ENCODE measurements at places on chromosomes 7 and 10.

DNA sequence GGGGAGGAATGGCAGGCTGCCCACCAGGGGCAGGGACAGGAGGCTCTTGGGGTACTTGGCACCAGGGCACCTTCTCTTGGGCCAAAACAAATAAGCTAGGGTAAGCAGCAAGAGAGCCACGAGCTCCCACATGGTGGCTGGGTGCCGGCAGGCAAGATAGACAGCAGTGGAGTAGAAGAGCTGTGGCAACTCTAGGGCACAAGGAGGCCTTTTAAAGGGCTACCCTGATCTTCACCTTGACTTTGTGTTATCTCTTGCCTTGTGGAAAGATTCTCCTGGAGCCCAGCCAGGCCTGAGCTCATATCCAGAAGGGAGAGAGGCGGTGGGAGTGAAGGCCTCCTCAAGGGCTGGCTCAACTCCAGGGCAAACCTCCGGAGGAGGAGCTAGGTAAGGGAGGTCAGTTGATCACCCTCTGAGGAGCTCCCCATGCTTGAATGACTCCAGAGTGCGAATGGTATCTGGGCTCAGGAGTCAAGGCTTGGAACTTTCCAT is at the start of gene CYP17A1:
TSS of gene CYP17A1 (minus strand) at position 184 of the 492 bp plus-strand sequence. CDS start at position 132, 52 bp downstream.
- no peak for DNase-seq

DNA sequence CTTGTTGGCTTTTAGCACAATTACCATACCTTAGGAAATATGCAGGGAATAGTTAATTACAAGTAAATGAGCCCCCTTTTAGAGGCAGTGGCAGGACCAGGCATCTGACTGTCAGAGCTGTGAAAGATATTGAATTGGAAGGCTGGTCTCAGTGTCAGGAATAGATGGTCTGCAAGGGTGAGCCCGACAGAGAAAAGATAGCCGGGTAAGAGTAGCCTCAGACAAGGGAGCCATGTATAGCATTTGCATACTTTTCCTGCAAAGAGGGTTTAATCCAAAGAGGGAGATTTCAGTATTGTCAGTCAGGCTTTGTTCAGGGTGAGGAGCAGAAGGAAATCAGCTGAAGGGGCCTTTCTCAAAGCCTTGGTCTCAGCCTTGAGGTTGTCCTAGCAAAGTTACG is 128.9 kb upstream of the FZD1 start:
- DNase-seq: no peak

DNA sequence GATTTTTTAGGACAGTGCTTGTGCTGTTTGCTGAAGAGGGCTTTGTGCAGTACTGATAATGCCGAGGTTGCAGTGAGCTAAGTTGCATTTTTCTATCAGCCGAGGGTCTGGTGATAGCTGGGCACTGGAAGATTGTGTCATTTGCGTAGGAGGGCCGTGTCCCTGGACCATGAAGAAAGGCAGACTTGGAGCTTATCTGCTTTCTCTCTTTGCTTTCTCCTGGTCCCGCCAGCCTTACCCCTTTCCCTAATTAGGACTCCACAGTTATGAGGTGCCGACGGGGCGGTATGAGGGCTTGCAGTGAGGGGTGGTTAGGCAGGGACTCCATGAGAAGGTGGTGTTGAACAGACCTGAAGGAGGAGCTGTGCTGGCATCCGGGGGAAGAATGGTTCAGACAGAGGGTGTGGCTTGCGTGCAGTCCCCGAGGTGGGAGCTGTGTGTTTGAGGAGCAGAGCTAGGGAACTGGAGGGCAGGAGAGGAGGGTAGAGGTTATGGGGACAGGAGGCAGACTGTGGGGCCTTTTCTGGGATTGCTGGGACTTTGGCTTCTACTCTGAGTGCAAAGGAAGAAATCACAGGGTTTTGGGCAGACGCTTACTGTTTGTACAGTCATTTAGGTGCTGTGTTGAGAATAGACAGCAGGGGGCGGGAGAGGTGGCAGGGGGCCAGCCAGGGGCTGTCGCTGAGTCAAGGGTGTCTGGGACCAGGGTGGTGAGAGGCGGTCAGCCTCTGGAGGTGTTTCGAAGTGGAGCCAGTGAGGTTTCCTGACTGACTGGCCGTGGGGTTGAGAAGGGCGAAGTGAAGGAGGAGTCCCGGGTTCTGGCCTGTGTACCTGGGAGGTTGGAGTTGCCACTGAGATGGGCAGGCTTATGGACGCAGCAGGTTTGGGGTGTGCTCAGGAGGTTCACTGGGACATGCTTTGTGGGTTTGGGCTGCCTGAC is 43.4 kb downstream of the PRF1 start:
- DNase-seq: peak; percentile 26

DNA sequence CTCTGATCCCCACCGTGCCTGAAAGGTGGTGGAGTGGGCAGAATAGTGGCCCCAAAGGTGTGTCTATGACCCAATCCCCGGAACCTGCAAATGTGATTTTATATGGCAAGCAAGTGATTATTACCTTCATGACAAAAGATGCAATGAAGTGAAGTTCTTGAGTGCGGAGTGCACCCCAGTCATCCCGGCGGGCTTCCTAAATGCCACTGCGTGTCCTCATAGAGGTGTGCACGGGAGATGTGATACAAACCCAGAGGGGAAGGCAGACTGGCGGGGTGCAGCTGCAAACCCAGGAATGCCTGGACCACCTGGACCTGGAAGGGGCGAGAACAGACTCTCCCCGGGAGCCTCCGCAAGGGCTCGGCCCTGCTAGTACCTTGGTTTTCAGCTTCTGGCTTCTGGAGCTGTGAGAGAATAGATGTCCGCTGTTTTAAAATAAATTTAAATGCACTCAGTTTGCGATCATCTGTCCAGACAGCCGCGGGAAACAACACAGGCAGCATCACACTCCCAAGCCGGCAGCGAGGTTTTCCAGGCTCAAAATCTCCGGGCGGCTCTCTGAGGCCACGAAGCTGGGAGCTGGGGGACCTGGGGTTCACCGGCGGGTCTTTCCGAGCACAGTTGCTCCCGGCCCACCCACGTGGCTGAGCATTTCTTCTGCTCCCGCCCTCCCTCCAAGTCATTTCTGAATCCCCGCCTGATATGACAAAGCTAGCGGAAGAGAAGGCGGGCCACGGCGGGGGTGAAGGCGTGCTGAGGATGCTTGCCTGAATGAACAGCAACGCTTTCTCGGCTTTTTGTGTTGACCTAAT is 50.4 kb upstream of the EBF3 start:
- DNase-seq: no peak

All from dermis microvascular lymphatic vessel endothelial cell (primary cell).